Retinal pigment epithelial cell (primary cell): ENCODE measurements at places on chromosomes 16 and 17.

GRCh38 chr17:77466596-77467223 lies 325.9 kb downstream of the SEC14L1 start:
- DNase-seq = no peak

DNA sequence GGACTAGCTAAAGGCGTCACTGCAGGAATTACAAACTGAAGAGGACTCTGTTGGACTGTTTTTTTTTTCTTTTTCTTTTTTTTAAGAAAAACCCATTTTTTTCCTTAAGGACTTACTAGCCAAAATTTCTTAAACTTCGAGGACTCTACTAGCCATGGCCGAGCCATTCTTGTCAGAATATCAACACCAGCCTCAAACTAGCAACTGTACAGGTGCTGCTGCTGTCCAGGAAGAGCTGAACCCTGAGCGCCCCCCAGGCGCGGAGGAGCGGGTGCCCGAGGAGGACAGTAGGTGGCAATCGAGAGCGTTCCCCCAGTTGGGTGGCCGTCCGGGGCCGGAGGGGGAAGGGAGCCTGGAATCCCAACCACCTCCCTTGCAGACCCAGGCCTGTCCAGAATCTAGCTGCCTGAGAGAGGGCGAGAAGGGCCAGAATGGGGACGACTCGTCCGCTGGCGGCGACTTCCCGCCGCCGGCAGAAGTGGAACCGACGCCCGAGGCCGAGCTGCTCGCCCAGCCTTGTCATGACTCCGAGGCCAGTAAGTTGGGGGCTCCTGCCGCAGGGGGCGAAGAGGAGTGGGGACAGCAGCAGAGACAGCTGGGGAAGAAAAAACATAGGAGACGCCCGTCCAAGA lies 878 bp downstream of the HEXIM1 start:
- DNase-seq = no peak

DNA sequence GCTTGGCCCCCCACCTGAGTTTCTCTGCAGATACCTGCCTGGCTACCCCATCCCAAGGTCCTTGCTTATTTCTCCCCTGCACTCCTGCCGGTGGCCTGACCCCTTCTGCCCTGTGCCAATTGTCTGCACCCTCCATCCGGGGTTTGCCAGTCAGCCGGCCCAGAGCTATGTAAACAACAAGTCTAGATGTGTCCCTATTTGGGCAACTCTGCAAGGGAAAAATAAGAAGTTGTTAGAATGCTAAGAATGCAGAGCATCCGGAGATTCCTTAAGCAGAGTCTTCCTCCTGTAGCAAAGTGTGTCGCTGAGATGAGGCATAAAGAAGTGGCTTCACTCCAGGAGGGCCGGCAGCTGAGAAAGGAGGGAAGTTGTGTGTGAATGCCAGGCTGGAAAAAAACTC lies 46.6 kb downstream of the RGS9 start:
- no peak for DNase-seq

- no peak for DNase-seq
These were observed 38.9 kb downstream of the ZNF207 start for GRCh38 chr17:32388613-32389459.

GRCh38 chr17:36827081-36827480 lies 110.2 kb upstream of the LHX1 start:
- no peak for DNase-seq

DNA sequence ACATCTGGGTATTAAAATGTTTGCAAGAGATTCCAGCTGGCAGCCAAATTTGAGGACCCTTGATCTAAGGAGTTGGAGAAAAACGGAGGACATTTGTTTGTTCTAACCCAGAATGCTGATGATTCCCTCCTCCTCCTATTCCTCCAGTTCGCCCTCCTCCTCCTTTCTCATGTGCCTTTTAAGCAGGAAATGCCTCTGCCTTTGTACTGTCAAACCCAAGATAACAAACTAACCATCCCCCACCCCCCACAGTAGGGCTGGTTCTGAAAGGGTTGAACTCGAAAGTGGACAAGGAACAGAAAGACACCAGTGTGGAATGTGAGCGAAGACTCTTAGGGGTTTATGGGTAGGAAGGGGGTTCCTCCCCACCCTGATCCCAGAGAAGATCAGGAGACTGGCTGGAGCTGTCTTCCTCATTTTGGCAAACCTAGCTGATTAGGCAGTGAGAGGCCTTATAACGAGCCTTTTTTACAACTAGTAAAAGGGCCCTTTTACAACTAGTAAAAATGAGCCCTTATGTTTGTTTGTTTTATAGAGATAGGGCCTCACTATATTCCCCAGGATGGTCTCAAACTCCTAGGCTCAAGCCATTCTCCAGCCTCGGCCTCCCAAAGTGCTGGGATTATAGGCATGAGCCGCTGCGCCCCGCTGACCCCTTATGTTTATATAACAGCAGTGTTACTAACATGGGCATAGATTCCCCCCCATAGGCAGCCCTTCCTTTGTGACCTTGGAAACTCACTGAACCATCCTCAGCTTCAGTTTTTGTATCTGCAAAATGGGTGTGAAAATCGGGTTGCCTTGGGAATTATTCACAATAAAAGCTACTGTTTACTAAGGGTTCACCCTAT lies 975 bp downstream of the CHD9 start:
- DNase-seq = no peak

DNA sequence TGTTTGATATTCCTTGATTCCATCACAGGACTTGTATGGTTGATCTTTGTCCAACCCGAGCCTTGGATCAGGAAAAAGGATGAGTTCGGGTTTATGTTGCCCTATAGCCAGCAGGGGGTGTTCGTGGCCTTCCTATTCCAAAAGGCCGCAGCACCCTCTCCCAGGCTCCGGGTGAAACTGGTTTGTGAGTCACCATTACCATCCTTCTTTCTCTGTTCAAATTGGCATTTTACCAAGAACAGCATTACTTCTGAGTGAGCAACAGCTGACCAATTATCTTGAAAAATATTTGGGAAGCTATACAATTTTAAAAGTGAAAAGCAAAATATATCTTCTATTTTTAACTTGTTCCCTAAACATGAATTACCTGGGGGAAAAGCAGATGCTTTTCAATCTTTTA lies 24.3 kb upstream of the KRT20 start:
- peak; percentile 86 for DNase-seq

- DNase-seq = peak; percentile 73
These were observed 11.2 kb downstream of the PIEZO1 start for GRCh38 chr16:88773812-88774291.

DNA sequence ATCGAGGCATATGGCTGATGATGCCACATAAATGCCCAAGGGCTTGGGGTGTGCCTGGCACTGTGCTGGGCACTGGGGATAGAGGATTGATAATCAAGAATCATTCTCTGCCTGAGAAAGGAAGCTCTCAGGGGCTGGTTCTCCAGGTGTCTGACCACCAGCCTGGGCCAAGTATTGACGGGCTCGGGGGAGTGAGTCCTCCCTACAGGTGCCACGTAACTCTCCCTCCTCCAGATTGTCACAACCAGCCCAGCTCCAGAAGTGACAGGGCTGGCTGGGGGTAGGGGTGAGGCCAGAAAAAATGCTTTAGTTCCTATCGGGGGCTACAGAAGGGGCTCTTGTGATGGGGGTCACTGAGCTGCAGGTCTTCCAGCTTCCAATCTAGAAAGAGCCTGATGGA lies 10.7 kb upstream of the C1QL1 start:
- no peak for DNase-seq

- DNase-seq = peak; percentile 43
These were observed at the start of gene CTCF for GRCh38 chr16:67562526-67562917. Gene CTCF, plus strand, starts transcription at chr16:67562526. Its CDS starts 48,307 bp downstream, at chr16:67610833.

GRCh38 chr17:8818654-8819330 lies 19.6 kb upstream of the MFSD6L start:
- DNase-seq = no peak

- no peak for DNase-seq
These were observed 38.7 kb upstream of the AQP8 start for GRCh38 chr16:25177831-25178688.

GRCh38 chr17:78130437-78131101 lies at the start of gene TMC8:
Gene TMC8, plus strand, starts transcription at chr17:78130771. Its CDS starts 818 bp downstream, at chr17:78131589.
- DNase-seq = no peak

- DNase-seq = peak; percentile 93
These were observed 36.3 kb downstream of the GNA13 start for GRCh38 chr17:65020284-65020683.

DNA sequence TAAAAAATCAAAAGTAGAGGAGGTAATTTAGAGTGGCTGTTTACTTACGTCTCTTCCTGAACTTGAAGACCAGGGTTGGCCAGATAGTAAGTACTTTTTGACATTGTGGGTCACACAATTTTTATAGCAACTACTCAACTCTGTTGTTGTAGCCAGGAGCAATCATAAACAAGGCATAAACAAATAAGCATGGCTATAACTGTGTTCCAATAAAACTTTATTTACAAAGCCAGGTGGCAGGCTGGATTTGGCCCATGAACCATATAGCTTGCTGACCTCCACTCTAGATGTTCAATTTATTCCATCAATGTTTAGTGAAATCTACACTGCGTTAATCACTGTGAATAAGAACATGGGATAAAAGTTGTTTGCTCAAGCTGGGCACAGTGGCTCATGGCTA lies 500.4 kb upstream of the ERCC4 start:
- DNase-seq = no peak

DNA sequence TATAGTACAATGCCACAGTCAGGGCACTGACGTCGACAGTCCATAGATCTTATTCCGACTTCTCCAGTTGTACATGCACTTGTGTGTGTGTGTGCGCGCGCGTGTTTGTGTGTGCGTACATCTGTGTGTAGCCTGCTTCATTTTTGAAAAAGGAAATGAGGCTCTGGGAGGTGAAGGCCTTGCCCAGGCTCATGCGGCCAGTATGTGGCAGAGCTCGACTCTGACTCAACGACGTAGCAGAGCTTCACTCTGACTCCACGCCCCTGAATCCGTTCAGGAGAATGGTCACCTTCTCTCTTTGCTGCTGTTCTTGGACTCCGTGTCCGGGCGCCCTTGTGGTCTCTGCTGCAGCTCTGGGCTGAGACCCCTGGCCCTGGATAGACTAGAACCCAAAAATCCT lies 81.6 kb upstream of the CIBAR2 start:
- DNase-seq = no peak

- no peak for DNase-seq
These were observed 6.2 kb downstream of the VAT1L start for GRCh38 chr16:77794586-77794985.

DNA sequence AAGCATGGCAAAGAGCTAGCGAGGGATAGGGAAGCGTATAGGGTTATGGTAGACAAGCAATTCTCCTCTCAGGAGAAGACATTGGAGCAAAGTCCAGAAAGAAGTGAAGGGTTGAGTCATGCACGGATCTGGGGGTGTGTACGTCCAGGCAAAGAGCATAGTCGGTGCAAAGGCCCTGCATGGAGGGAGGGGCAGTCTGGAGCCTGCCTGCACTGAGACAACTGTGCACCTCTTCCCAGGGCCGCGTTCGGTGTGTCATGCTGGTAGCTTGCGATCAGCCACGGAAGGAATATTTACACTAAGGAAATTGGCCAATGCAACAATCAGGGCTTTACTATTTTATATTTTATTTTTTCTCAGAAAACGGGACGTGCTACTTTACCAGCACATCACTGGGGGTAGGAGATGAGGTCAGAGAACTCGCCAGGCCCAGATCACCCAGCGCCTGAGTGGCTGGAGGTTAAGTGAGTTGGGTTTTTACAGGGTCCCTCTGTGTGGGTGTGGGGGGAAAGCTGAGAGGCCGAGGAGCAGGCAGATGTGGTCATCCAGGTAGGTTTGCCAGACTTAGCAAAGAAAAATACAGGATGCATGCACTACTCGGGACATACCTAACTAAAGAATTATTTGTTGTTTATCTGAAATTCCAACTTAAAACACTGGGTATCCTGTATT lies 6.7 kb upstream of the B9D1 start:
- DNase-seq = no peak

- DNase-seq = no peak
These were observed 81.1 kb upstream of the DNAH17 start for GRCh38 chr17:78658281-78658785.

DNA sequence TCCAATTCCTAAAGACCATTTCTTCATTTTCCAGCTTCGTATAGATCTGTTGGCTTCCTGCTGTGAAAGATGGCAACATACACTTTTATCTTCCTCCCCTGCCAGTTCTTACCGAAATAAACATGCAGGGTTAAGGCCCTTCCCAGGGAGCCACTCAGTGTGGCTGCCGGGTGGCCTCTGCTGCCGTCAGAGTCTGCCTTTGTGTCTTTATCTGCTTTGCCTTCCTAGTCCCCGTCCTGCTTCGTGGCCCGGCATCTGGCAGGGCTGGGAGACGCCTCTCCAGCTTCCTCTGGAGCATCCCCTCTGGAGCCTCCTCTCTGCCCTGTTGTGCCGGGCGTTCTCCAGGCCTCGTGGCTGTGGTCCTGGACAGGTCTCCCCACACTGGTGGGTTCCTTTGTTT lies 30.3 kb upstream of the CAPN15 start:
- no peak for DNase-seq

DNA sequence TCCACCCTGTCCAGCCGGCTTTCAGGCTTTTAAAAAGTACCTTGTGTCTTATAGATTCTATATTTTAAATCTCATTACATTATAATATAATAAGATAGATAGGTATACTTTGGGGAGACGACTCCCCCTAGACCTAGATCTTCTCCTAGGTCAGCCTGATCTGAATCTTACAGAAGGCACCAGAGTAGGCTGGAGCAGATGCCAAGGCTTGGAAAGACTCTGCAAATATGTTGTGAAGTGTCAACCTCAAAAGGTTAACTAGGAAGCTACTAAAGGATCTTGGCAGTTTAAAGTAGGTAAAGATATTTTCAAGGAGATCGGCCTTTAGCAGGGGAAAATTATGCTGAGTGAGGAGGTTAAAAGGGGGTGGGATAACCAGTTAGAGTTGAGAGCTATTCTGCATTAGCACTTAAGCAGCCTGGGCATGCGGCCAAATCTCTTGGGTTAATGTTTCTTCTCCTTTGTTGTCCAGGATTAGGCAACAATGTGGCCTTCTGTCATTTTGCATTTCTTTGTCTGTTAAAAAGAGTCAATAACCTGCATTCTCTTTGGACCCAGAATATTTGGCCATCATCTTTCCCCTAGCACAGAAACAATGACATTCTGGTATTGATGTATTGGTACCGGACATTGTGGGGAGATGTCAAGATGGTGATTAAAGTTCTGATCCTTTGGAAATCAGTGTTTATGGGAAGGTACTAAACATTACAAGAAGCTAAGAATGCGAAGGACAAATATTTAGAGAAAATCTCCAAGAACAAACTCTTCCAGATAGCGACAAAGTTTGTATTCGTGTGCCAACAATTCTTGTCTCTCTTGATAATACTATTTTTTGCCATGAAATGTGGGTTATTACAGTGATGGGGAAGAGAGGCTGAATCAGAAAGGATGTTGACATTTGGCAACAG lies 51.2 kb upstream of the DHX40 start:
- peak; percentile 95 for DNase-seq
